ENCODE measurements at places on chromosomes 5 and 9.

DNA sequence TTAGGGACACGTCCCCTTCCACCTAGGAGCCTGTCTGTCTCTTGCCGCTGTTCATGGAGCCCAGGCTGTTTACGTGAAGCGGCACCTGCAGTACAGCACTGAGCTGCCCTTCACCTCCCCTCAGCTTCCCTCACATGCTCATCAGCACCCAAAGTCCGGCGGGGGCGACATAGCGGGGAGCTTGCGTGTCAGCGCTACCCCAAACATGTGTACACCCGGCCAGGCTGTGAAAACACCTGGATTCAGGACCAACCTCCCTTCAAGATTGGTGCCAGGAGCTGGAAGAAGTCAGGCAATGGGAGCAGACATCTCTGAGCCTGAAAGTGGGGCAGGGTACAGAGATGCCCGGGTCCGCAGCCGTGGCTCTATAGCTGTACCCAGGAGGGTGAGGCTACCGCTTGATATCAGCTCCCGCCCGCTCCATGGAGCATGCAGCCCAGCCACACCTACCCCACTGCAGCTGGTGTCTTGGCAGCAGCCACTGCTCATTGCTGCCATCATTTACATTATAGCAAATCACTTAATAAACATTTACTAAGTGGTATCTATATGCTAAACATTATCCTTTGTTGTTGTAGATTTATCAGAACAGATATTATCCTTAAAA is 712.1 kb downstream of the CDH9 start:
- peak; percentile 32 for DNase-seq

GRCh38 chr5:90866333-90866732 is 307.7 kb downstream of the ADGRV1 start:
- DNase-seq: no peak

- DNase-seq: no peak
Observed at GRCh38 chr9:125190361-125190801, 778 bp upstream of the PPP6C start.

- peak; percentile 12 for DNase-seq
Observed at GRCh38 chr9:133323991-133324703, 11.8 kb downstream of the SURF6 start.

DNA sequence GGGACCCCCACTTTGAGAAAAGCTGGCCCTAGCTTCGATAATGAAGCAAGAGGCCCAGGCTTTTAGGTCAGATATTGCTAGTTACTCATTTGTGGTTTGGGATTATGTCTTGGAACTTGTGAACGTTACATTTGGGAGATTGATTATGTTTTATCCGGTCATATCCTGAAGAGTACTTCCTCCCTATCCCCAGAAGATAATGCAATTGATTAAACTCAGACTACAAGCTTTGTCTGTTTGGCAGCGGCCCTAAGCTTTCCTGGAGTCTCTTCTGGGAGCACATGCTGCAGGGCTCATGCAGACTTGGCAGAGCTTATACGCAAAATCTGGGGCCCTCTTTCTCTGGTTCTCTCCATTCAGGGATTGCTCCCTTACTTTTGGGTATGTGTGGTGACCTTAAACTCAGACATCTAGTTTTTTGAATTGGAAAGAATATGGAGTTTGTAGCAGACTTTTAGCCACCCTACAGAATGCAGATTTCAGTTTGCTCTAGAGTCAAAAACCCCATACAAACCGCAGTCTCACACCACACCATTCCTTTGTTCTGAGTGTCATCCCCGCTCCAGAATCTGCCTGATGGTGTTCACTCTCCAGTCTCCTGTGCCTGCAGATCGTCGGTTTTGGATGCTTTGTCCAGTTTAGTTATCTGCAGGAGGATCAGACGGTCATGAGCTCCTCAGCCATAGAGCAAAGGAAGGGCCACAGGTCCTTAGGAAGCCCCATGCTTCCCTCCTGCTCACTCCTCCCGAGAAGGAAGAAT is 449.5 kb upstream of the TRPC7 start:
- no peak for DNase-seq

- DNase-seq: no peak
Observed at GRCh38 chr5:117205894-117206293, 631.3 kb upstream of the SEMA6A start.

DNA sequence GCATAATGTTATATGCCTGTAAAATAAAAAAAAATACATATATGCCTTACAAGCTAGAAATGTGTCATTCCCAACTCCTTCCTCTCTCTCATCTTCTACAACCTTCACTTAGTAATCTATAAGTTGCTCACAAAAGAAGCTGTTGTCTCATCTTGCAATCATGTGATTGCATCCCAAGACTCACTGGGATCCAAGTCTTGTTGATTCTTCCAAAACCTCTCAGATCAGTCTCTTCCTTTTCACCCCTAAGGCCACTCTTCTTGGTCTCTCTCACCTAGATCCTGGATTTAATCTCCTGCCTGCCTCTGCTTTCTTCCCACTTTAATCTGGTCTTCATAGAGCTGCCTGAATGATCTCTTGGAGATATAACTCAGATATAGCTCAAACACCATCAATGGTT is 261.1 kb upstream of the NR4A3 start:
- DNase-seq: no peak

GRCh38 chr5:1652873-1653697 is 129.3 kb upstream of the LPCAT1 start:
- no peak for DNase-seq

GRCh38 chr9:107881626-107882300 is 392.2 kb upstream of the KLF4 start:
- no peak for DNase-seq

- no peak for DNase-seq
Observed at GRCh38 chr9:88738709-88739108, 203.7 kb downstream of the NXNL2 start.

GRCh38 chr9:109639674-109640579 is 140.1 kb upstream of the PALM2AKAP2 start:
- DNase-seq: peak; percentile 22

- DNase-seq: no peak
Observed at GRCh38 chr5:148063861-148064260, at the start of gene SPINK5. Gene SPINK5, plus strand, starts transcription at chr5:148063980. Its CDS starts 65 bp downstream, at chr5:148064045.

DNA sequence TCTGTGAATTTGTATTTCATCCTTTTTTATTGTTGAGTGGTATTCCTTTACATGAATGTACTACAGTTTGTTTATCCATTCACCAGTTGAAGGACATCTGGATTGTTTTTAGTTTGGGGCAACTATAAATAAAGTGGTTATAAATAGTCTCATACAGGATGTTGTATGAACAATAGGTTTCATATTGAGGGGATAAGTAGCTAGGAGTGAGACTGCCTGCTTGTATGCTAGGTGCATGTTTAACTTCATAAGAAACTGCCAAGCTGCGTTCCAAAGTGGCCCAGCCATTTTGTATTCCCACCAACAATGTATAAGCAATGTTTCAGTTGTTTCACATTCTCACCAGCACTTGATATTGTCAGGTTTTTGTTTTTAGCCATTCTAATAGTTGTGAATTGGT is 21.5 kb downstream of the OTULINL start:
- no peak for DNase-seq

GRCh38 chr9:135326141-135326540 is 153.4 kb upstream of the PPP1R26 start:
- peak; percentile 69 for DNase-seq

- DNase-seq: no peak
Observed at GRCh38 chr5:125411744-125412560, 665.5 kb upstream of the ZNF608 start.

DNA sequence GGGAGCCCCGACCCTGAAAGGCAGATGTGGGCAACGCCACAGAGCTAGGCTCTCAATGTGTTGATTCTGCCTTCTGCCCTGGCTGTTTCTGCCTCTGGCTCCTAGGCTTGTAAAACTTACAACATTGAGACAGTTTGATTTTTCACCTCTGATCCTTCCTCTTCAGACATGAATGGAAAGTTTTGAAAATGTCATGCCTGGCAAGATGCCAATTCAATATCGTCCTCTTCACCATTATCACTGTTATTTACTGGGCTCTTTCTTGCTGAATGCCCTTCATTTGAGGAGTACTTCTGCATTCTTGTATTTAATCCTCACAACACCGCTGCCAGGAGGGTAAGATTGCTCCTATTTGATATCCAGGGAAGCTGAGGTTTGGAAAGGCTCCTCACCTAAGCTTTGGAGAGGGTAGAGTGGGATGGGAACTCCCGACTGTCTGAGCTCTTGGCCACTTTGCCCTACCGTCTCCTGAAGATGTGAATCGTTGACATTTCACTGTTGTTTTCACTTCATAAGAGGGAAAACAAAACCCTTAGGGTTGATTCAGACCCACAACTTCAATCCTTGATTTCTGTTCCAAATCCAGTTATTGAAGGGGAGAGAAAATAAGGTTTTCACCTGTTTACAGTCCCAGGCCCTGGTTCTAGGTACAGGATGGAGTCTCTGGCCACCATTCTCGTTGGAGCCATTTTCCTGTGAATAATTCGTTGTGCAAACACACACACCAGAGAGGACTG is 12.7 kb upstream of the FGF1 start:
- DNase-seq: no peak

GRCh38 chr5:40490464-40491111 is 189.1 kb upstream of the PTGER4 start:
- no peak for DNase-seq

- no peak for DNase-seq
Observed at GRCh38 chr5:4866817-4867216, 273.3 kb upstream of the ADAMTS16 start.

DNA sequence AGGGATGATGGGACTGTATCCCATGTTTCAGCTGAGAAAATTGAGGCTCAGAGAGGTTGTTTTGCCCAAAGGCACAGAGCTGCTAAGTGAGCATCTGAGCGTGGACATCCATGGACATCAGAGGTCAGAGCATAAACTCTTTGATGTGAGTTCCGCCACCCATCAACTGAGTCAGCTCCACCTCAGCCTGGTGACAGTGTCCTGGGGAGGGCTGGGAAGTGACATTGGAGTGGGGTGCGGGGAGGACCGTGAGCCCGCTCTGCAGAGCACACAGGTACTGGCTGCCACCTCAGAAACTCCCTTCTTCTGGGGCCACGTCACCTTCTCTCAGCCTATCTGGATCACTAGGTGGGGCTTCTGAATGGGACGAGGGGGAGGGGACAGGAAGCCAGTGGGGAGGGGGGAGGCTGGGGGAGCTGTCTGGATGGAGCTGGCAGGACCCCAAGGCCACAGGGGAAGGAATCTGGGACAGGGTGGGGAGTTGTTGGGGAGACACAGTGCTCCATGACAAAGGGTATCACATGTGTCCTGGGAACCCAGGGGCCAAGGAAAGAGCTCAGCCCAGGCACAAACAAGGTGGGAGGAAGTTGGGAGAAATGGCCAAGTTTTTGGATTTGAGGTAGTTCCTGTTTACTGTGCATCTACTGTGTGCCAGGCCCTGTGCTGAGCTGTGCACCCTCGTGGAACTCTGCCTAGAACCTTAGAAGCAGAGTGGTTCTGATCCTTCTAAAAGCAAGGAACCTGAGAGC is 2.5 kb downstream of the LAMC3 start:
- no peak for DNase-seq

DNA sequence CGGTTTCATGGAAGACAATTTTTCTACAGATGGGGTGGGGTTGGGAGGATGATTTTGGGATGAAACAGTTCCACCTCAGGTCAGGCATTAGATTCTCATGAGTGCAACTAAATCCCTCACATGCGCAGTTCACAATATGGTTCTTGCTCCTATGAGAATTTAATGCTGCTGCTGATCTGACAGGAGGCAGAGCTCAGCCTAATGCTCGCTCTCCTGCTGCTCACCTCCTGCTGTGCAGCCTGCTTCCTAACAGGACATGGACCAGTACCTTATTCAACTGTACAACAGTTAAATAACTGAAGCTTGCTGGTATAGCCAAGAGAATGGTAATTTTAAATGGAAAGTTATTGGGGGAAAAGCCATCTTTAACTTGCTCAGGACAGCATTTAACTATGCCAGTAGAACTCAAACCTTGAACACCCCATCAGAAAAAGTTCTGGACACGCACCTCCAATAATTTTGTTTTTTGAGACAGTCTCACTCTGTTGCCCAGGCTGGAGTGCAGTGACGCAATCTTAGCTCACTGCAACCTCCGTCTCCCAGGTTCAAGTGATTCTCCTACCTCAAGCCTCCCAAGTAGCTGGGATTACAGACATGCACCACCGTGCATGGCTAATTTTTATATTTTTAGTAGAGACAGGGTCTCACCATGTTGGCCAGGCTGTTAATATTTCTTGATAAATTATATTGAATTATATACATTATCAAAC is 27.7 kb downstream of the HMGCR start:
- no peak for DNase-seq

GRCh38 chr5:175609526-175609925 is 48.3 kb upstream of the HRH2 start:
- DNase-seq: no peak

GRCh38 chr5:149125386-149125891 is 15.9 kb upstream of the ABLIM3 start:
- peak; percentile 37 for DNase-seq

DNA sequence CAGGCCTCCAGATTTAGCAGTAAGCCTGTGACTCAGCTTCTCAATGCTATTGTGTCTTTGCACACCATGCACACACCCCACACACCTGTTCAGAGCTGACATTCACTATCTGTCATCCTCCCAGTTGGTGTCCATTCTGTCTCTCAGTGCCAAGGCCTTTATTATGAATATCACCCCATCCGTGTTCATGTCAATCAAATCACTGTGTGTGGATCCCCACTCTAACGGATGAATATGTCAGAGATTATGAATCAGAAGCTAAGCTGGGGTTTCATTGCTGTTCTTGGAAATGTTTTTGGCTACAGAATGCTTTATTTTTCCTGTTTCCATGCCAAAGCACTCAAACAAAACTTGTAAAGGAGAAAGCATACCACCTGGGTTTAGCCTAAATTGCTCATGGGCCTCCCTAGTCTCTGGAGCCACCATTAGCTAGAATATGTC is 9.4 kb upstream of the MAMDC2 start:
- no peak for DNase-seq

DNA sequence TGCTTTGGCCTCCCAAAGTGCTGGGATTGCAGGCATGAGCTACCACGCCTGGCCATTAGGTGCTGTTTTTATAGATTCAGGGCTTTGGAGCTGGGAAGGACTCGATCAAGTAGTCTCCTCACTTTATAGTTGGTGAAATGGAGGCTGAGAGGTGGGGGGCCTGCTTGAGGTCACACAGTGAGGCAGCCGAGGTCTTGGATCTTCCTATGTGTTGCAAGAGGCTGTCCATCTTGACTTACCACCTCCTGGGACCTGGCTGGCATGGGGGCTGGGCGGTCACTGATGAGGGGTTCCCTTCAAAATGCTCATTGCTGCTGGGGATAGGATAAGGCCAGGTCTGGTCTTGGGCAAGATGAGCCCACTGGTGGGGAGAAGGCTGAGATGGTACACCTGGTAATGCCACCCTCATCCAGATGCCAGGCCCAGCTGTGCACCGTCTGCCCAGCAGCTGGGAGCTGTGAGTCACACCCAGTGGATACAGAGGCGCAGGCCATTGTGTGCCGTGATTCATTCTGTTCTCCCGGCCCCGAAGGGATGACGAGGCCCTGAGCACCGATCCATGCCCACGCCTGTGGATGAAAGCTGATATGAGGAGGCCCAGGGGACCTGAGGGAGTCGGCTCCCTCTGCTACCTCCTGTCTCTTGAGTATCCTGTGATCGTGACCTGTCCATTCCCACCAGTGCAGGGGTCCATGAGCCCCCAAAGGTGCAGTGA is 10.5 kb upstream of the NDST1 start:
- peak; percentile 51 for DNase-seq
